MM.1S (cell line): ENCODE measurements at places on chromosomes 4 and X.

DNA sequence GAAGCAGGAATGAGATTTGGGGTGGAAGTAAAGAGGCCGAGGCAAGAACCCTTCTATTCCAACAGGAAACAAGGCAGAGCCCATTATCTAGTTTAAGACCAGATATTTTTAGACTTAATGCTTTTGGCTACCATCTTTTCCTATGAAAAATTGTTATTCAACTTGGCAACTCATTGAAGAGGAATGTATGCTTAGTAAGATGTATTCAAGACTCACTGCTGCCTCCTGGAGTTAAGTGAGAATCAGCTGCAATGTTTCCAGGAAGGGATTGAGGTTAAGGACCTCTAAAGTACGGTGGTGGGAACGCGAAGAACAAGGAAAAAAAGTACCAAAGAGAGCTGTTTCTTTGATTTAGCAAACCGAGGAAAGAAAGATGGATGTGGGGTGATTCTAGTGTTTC lies 89.1 kb downstream of the RAPGEF2 start:
- no peak for DNase-seq

- no peak for DNase-seq
Observed at GRCh38 chr4:135283934-135284333, 1082.3 kb upstream of the PABPC4L start.

DNA sequence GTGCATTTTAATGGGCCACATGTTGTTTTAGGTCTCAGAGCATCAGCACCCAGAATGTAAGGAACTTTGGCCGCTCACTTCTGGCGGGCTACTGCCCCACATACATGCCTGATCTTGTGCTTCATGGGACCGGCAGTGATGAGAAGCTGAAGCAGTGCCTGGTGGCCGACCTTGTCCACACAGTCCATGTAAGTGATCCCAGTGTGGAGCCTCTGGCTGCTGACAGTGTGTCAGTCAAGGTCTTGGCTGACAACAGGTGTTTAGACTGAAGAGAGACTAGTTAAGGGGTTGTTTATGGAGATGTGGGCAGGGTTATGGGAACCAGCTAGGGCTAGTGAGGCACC lies 101.4 kb downstream of the FNIP2 start:
- no peak for DNase-seq

GRCh38 chrX:110722135-110722534 lies 73.5 kb downstream of the CHRDL1 start:
- DNase-seq: no peak

GRCh38 chrX:48558271-48558670 lies 16.0 kb upstream of the RBM3 start:
- no peak for DNase-seq

GRCh38 chrX:6325437-6325836 lies 96.8 kb upstream of the NLGN4X start:
- no peak for DNase-seq

DNA sequence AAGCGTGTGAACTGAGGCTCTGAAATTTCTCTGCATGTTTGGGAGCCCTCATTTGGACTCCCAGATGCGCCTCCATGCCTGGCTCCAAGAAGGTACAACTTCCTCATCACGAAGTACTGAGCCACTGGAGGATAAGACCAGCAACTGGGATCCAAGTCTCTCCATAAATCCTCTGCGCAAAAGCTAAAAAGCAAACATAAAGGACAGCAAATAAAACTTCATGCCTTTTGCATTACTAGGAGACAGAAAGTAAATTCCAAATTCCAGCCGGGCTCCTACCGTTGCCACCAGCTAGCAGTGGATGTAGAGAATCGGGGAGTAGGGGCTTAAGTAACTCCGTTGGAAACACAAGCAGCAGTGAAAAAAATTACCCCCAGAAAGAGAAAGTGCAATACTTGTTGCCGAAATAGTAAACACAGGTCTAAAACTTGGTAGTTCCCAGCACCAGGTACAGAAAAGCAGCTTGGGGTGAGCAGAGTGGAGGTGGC lies 477.1 kb upstream of the TENM3 start:
- no peak for DNase-seq

GRCh38 chr4:72893354-72894066 lies 176.0 kb downstream of the COX18 start:
- no peak for DNase-seq

GRCh38 chr4:98746530-98746929 lies 88.1 kb upstream of the TSPAN5 start:
- DNase-seq: no peak

- peak; percentile 35 for DNase-seq
Observed at GRCh38 chrX:110401135-110401534, 42.5 kb downstream of the RTL9 start.

DNA sequence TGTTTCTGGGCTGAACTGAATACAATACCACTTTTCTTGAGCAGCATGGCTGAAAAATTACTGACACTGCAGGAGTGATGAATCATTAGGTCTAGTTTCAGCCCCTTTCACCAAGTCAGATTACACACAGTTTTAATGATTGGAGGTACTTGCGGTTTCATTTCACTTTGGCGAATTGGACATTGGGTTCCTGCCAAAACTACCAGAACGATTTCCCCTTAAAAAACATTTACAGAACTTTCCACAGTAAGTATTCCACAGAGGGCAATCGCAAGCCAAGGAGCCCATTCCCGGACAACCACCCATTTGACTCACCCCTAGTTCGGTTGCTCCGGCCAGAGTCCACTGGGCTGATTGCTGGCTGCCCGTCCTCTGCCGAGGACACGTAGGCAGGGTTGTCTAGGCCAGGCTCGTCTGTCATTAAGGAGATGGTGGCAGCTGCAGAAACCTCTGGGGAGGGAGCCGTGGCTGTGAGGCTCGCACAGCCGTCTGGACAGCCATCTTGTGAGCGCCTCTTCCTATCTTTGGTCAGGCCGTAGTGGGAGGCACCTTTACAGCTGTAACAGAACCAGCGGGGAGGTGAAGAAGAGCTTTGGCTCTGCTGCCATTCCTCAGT lies 83.5 kb downstream of the LNX1 start:
- no peak for DNase-seq

DNA sequence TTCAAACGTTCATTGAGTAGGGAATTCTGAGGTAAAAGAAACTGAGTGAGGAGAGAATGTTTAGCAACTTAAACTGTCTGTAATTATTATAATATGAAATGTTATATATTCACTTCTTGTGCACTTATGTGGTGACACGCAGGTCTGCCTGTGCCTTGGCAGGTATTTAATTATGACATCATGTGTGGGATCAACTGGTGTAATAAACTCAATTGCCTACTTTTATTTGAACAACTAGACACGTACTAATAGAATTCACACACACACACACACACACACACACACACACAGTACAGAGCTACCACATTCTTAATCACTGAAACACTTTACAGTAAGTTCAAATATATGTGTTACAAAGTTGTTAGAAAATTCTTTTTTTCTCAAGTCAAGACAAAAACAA lies 20.7 kb upstream of the SLC25A31 start:
- DNase-seq: no peak

GRCh38 chr4:83054928-83055327 lies 19.9 kb downstream of the COPS4 start:
- peak; percentile 50 for DNase-seq

GRCh38 chr4:37976507-37976906 lies 16.3 kb downstream of the PTTG2 start:
- no peak for DNase-seq

DNA sequence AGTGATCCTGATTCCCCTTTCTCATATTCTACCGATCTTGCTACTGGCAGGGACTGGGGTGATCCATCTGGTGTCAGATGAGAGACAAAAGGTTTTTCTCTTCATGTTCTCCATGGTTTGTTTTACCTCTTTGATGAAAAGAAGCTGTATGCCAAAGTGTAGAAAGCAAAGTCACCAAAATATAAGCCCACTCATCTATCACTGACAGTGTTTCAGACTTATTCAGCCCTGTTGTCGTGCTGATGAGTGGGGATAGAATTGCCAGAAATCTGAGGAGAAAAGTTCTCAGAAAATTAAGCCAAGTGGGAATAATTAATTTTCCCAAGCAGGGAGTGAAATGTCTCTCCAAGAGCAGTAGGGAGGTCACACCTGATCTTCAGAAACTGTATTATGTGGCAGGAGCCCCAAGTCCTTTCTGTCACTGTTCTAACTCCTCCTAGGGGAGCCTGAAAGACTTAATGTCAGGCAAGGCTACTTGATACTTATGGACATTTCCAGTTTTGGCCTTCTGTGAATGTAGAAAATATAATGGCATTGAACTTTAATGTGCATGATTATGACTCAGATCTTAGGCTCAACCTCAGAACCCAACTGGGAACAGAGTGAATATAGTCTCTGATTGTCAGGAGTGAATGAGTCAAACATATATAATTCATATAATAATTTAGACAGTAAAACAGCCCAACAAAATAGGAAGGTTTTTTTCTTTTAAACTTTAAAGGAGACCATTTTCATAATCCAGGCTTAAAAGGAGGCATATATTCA lies 298.1 kb downstream of the ANKRD50 start:
- DNase-seq: no peak

- no peak for DNase-seq
Observed at GRCh38 chr4:41217374-41217773, 3.0 kb upstream of the APBB2 start.
